ENCODE measurements at places on chromosomes 2 and 18.

DNA sequence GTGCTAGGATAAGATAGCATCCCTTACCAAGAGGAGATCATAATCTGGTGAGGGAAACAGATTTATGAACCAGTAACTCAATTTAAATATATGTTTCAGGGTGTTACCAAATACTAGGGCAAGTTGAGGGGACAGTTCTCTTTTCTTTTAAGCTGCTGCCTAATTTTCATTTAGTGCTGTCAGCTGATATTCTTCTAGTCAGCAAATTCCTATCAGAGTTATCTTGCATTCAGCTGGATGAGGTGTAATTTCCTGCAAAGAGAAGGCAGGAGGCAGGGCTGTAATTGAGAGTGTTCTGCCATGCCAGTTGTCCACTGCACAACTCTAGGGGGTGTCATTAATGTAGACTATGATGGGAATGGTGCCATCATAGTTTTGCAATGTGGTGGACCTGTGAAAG is 141.3 kb upstream of the LHCGR start:
- DNase-seq: no peak

DNA sequence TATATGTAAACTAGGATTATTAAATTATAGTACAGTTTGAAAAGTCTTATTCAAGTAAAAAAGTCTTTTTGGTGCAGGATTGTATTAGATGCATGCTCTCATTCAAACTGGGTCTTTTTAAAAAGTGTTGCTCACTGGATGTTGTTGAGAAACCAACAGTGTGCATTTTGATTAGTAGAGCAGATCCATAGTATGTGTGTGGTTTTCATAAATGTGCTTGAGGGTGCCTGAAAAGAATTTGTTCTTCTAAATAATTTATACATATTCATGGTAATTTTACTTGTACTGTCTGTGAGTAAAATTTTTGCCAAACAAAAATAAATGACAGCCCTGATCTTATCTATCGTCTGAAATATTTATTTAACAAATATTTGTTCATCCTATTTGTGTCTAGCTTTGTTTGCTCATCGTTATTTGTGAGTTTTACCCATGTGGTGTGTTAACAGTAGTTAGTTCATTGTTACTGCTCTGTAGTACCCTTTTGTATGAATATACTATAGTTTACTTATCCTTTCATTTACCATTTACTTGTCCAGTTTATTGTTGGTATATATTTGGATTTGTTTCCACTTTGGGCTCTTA is 50.4 kb downstream of the PTPN4 start:
- no peak for DNase-seq

DNA sequence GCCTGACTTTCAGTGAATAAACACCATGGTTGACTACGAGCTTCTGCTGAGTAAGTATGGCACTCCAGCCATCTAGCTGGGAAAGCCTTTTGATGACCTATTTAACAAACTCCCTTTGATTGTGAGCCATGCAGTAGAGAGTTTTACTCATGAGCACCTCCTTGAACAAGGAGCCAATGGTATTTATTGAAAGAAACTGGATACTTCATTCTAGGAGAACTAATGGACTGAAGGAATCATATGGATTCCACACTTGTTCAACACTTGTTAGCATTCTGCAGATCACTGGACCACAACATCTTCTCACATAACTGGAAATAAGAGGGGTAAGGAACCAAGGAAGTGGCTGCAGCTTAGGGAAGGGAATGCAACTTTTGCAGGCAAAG is 320.9 kb upstream of the ETAA1 start:
- no peak for DNase-seq

DNA sequence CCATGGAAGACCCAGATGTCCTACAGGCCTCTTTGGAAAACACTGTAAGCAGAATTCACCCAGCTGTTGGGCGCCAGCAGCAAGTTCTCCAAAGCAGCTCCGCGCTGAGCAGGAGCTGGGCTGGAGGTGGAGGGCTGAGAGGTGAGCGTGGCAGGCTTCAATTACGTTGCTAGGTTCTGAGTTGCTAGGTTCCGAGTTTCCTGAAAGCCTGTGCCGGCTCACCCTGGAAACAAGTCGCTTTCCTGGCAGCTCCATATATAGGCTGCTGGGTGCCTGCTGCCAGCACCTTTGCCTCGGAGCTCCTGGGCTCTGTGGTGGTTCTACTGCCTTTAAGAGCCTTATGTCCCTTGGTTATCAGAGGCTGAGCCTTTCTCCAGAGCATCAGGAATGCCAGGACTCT is 14.4 kb upstream of the EGR4 start:
- DNase-seq: no peak

- DNase-seq: no peak
These were observed 16.5 kb downstream of the RNF149 start for GRCh38 chr2:101291973-101292372.

- peak; percentile 70 for DNase-seq
These were observed at the start of gene CSRNP3 for GRCh38 chr2:165469417-165469816. Gene CSRNP3 (plus strand): TSS chr2:165469698. CDS start chr2:165595066, 125,368 bp downstream.

GRCh38 chr2:17272652-17273525 is 245.4 kb downstream of the RAD51AP2 start:
- peak; percentile 39 for DNase-seq

- DNase-seq: no peak
These were observed 5.7 kb upstream of the RTKN start for GRCh38 chr2:74447230-74447999.

DNA sequence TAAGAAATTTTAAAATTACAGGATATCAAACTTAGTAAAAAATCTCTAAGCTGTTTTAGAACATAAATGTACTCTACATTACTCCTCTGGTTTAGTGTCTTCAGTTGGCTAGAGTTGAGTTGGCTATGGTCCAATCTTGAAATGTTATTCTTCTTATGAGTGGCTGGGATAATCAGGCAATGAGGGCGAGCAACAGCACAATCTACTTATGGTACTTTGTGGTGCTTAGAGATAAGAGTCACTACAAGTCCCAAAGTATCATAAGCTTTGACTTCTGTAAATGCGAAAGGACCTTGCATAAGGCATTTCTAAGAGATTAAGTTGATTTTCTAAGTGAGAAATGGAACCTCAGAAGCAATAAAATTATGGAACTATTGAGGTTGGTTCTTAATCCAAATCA is 361.7 kb downstream of the GPD2 start:
- DNase-seq: no peak

DNA sequence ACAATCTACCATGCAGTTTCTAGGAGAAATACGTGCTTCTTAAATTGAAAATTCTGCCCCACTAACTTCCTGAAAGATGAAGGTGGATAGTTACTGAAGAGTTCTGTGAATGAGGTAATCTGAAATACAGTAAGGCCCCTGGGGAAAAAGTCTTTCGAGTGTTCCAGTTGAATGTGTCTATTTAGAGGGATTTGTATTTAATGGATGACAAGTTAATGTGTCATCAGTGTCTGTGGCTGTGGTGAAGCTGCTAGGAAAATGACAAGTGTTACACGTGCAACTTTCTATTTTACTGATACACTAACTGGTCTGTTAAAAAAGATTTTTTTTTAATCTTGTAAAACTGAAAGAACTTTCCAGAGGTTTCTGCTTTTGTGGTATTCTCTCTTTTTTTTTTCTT is 384.6 kb downstream of the STK39 start:
- no peak for DNase-seq

DNA sequence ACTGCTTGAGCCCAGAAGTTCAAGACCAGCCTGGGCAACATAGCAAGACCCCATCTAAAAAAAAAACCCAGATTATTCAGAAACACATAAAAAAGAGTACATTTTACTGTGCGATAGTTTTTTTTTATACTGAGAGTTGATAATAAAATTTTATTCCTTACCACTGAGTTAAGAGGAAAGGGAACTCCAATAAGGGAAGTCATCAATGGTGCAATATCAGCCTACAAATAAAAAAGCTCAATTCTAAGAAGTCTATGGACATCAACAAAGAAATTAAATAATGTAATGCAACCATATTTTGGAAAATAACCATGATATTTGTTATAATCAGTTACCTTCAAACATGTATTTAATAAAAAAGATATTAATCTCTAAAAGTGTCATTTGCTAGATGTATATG is 46.6 kb downstream of the PIGN start:
- no peak for DNase-seq

DNA sequence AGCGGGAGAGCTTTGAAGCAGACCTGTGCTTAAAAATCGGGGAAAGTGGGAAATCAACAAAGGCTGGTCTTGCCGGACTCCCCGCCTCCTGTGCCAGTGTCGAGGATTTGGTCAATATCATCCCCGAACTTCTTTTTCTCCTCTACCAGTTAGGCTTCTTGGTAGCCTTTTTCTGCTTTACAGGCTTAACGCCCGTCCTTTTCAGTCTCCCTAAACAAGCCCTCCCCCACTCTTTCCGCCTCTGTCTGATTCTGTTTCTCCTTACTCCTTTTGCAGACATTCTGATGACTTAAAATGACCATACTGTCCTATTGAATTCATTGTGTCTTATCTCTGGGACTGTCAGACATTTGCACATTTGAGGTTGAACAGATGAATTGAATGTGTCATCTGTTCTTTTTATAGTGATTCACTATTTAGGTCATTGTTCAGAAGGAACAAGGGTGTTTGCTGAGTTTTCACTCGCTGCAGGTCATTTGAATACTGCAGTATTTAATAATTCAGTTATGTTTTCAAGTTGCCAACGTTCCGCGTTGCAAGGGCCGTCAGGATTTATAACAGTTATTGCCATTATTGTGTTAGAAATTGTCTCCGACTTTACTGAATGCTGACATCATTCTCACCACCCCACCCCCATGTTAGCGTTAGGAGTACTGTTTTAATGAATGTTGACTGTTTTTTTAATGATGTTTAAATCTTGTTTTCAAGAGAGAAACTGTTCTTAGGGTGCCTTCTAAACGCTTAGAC is 1.1 kb downstream of the ITGAV start:
- DNase-seq: peak; percentile 44

- no peak for DNase-seq
These were observed 1.0 kb downstream of the SPP2 start for GRCh38 chr2:234051374-234052070.

GRCh38 chr2:3443506-3444084 is 64.1 kb downstream of the TRAPPC12 start:
- no peak for DNase-seq

DNA sequence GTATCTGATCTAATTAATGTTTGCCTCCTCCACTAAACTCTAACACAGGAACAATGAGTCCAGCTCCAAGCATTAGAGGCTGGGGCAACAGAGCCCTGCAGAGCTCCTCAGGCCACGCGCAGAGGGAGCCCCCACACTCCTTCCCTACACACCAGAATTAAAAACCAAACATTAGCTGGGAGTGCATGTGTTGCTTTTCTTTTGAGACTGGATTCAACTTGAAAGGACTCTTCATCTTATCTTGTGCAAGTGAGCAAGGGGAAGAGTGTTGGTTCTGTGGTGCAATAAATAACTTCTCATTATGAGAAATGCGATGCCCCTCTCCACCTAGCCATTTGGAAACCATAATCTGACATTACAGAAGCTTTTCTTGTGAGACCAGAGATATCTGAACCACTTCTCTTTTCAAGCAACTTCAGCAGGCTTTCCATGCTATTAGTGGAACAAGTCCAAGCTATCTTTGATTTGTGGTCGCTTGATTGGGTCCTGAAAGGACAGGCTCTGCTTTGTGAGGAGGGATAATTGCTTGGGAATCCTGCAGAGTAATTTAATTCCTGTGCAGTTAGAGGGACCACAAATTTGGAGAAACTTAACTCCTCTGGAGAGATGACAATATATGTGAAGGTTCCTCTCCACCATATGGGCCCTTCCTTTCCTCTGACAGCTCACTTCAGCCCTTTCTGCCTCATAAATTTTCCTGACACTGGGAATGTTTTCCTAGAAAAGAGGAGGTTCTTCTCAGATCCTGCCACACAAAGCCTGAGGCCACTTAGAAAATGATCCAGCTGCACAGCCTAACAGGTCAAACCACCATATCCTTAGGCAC is 112.5 kb downstream of the ATL2 start:
- no peak for DNase-seq

GRCh38 chr2:8538531-8538930 is 143.3 kb upstream of the ID2 start:
- no peak for DNase-seq

DNA sequence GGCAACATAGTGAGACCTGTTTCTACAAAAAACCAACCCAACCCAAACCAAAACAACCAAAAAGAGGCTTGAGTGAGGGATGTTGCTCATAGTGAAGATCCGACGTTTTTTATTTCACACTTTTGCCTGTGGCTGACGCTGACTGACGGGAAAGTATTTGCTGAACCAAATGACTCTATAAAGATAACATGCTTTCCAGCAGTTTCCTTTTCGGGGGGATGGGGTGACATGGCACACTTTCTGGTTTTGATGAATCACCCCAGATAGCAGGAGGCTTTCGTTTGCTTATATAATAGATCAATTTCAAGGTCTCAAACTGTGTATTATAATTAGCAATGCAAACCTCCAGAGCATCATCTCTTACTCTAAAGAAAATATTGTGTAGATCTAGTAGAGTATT is 150.8 kb downstream of the AQP4 start:
- no peak for DNase-seq

DNA sequence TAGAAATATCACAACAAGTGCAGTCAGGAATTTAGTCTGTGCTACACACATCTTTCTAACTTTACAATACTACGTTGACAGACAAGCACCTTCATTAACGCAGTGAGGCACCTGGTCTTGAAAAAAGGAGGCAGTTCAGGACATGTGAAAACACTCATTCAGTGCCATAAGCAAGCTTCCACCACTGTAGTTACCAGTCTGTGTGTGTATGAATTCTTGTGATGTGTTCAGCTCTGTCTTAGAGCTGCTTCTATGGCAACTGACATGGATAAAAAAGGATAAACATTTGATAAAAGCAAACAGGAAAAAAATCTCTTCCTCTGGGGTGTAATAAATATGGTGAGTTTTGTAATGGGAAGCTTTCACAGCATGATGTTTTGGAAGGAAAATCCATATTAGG is 623.8 kb upstream of the NXPH2 start:
- DNase-seq: no peak

DNA sequence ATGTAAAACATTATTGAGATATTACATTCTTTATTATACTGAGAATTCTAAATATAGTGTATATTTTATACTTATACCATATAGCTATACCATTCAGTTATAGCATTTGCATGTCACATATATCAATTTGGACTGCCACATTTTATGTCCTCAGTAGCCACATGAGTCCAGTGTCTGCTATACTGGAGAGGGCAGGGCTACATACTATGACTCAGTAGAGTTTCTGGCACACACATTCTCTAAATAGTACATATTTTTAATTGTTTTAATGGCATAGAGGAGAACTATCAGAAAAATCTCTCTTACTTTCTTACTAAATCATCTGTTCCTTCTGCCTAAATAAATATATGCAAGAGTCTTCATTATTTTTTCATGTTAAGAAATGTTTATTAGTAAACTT is 55.4 kb upstream of the COL5A2 start:
- no peak for DNase-seq

GRCh38 chr2:219684721-219685689 is 57.6 kb downstream of the SLC4A3 start:
- DNase-seq: no peak

- no peak for DNase-seq
These were observed 18.9 kb upstream of the ST3GAL5 start for GRCh38 chr2:85907671-85908157.

GRCh38 chr2:62461707-62462106 is 44.3 kb downstream of the TMEM17 start:
- DNase-seq: no peak
